ENCODE measurements at places on chromosomes 6 and 20. TPM values are rescaled to one million over a fixed set of nuclear protein-coding genes. Genes with fewer than 3 reads are reported as not detected.

DNA sequence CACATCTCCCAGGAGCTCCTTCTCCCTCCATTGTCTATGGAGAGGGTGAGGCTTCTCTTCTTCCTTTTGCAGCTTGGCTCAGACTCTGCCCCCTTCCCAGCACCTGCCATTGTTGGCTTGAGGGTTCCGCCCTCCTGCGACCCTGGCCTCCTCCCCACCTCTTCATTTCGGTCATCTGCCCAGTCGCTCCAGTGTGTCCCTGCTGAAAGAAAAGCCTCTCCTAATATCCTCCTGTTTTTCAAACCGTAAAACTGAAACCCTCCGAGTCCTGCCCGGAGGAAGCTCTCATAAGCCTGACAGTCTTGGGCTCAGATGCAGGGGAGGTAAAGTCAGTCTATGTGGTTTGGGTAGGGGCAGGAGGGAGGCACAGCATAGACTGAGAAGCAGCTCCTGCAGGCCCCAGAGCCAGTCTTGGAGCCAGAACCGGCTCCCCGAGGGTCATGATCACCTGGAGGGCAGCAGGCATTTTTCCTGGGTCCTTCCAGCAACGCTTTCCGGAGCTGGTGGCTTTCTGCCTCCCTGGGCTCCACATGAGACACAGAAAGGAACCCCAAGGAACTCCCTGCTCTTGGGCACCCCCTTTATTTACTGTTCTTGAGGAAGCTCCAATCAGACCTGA is 235.1 kb downstream of the SMOC2 start:
- no peak for DNase-seq

GRCh38 chr6:110467566-110468140 is 8.8 kb downstream of the SLC22A16 start:
- no peak for DNase-seq

DNA sequence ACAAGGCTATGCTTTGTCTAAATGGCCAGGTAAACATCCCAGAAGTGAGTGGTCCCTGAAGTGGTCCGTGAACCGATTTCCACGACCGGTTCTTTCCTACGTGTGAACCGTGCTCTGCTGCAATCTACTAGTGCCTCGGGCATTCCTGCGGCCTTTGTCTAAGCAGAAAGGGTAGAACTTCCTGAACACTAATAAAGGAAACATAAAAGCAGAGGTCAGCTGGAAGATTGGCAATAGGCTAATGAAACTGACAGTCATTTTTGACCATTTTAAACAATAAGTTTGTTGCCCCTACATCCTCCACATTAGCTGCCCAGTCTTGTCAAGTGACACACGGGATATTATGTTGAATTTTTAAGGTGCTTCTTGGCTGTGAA is 410.0 kb downstream of the PLCB1 start:
- DNase-seq: no peak

- no peak for DNase-seq
These were observed 194.9 kb downstream of the KIF6 start for GRCh38 chr6:39530201-39530759.

GMPR gene
- 28.9 TPM for polyA plus RNA-seq

DNA sequence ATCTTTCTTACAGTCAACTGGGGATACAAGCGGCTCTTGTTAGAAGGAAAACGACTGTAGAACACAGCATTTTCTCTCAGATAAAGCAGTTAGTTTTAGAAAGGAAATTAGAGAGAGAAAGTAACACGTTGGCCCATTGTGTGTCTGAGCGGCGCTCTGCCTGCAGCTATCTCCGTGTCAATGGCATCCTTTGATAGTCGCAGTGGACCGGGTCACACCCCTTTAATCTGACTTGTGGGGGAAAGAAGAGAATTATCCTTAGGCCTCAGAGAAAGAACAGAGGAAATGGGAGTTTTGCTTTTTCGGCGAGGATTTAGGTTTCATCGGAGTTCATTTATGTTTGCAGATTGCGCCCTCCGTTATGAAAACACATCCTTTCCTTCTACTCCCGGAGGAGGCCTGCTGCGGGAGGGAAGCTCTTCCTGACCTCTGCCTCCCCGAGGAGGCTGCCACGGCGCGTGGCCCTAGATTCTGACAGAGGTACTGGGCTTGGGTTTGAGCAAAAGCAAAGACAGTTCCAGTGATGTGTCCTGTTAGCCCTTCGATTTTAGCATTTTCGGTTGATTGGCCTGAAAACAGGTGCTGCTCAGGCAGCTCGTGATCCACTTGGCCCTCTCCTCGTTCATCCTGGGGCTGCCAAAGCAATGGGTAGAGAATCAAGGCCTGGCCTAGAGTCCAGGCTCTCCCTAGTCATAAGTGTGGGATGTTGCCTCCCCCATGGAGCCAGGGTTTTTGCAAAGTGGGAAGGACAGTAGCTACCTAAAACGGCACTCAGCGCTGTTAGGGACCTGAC is 74.9 kb downstream of the ZDHHC14 start:
- peak; percentile 81 for DNase-seq

- peak; percentile 47 for DNase-seq
These were observed 577.1 kb downstream of the DOK5 start for GRCh38 chr20:55052459-55052858.

GABRR1 gene
- not detected for polyA plus RNA-seq

DNA sequence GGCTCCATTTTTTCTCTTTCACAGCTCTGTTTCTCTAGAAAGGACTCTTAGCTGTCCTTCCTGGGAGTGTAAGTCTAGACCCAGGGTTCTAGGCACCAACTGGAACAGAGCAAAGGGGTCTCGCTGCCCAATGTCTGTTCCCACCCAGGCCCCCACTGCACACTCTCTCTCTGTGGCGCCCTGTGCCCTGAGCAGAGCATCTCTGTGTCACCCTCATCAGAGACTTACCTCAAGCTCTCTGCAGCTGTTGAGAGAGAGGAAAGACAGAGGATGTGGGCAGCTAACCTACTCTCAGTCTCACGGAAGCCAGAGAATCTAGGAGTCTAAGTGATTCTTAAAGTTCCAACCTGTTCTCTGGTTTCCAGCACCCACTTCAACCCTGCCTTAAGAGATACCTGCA is 9.5 kb downstream of the NCR2 start:
- DNase-seq: no peak

- DNase-seq: no peak
These were observed 175.9 kb downstream of the ARID1B start for GRCh38 chr6:156953127-156953478.

DNA sequence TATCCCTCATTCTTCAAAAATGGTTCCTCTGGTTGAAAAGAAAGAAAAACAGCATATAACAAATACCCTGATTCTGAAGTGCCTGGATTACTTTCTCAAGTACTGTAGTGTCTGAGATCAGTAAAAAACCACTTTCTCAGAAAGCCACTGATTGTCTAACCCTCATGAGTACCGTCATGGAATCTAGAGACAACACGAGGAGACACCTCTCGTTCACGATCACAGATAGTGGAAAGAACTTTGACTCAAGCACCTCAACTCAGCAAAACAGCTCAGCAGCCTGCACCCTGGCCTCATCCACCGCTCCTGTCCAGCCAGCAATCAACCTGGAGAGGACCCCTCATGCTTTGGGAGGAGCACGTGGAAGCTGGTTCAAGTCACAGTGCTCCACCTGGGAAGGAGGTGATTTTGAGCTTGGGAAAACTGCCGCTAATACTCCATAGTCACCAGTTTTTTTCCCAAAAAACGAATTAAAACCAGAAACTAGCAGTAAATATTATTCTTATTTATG is 1.0 kb downstream of the SCML4 start:
- DNase-seq: no peak

UBE2C gene
- 383 TPM for polyA plus RNA-seq

- no peak for DNase-seq
These were observed 6.8 kb upstream of the HEY2 start for GRCh38 chr6:125742464-125743120.
